ENCODE measurements at places on chromosomes 4 and X.

GRCh38 chr4:7367864-7368277, 66.9 kb downstream of the PSAPL1 start:
- no peak for DNase-seq

- DNase-seq, result no peak
Measured at GRCh38 chr4:155506745-155507144, 130.0 kb upstream of the MAP9 start.

GRCh38 chr4:120520761-120521160, 401.8 kb downstream of the PRDM5 start:
- no peak for DNase-seq

- DNase-seq, result no peak
Measured at GRCh38 chr4:4789462-4789861, 70.0 kb upstream of the MSX1 start.

DNA sequence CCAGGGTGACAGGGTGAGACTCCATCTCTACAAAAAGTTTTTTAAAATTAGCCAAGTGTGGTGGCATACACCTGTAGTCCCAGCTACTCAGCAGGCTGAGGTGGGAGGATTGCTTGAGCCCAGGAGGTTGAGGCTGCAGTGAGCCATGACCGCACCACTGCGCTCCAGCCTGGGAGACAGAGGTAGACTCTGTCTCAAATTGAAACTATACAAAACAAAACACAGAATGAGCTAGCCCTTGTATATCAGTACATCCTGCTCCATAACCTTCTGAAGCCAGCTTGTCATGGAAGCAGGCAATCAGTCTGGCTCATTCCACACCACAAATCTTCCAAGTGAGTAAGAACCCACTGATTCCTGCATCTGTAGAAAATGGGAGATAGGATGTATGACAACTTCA, 49.0 kb downstream of the CD99L2 start:
- DNase-seq, result no peak

DNA sequence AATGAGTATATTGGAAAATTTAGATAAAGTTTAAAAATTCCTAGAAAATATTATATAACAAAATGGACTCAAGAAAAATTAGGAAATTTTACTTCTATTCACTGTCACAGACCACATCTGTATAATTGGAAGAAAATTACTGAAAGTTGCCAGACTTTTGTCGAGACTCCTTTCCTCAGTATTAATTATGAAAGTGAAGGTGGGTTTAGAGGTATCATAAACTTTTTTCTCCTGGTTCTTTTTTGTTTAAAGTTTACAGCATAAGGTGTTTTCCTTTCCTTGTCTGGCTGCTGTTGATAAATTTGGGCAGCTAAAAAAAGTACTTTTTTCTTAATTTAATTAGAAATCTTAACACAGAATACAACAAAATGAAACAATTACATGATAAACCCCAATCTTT, 6.7 kb upstream of the TEX13D start:
- DNase-seq, result no peak

GRCh38 chrX:153953342-153953830, 8.9 kb upstream of the RENBP start:
- peak; percentile 29 for DNase-seq

GRCh38 chr4:2177443-2178093, 64.4 kb downstream of the HAUS3 start:
- DNase-seq, result no peak

GRCh38 chrX:139766545-139766983, 58.6 kb upstream of the MCF2 start:
- no peak for DNase-seq

DNA sequence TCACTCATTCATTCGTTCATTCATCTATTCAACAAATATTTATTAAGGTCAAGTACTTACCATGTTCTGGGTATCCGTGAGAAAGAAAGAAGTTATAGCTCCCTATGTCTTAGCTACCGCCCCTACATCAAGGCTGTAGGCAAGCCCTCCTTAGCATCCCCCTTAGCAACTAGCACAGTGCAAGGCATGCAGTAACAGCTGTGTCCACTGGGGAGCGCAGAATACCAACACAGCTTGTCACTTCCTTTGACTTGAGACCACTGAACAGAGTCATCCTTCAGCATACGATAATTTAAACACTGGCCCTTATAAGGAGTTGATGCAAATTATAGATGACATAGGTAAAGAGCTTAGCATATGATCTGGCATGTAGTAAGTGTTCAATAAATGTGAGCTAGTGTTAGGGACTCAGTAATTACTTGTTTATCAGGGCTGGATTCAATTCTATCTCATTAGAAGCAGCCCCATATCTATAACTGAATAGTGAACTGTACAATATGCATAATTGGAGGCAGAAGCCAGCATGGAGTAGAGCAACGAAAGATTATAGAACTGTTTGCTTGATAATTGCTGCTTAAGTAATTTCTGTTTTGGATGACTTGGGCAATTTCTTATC, 8.7 kb downstream of the KIAA1210 start:
- peak; percentile 47 for DNase-seq

DNA sequence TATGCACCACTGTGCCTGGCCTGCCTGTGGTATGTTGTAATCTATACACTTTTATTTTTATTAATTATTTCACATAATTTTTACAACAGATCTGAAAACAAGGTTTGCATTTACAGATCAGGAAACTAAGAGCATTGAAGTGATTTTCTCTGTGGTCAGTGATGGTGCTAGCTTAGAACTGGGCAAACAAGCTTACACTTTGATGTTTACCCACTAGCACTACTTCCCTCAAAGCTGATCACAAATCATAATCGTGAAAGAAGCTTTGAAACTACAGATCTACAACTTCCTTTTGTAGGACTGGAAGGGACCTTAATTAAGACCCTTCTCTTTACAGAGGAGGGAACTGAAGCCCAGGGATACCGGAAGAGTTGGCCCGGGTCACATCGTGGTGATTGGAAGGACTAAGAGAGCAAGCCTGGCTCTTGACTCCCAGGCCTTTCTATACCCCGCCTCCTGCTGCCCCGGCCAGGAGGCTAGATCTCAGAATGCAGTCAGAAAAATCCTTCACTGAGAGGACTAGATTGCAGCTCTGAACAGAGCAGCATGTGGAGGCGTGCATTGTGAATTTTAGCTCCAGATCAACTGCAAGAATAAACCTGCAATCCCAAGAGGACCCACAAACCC, 93.7 kb upstream of the ZNF827 start:
- DNase-seq, result no peak

- no peak for DNase-seq
Measured at GRCh38 chrX:20519826-20520225, 253.1 kb upstream of the RPS6KA3 start.

DNA sequence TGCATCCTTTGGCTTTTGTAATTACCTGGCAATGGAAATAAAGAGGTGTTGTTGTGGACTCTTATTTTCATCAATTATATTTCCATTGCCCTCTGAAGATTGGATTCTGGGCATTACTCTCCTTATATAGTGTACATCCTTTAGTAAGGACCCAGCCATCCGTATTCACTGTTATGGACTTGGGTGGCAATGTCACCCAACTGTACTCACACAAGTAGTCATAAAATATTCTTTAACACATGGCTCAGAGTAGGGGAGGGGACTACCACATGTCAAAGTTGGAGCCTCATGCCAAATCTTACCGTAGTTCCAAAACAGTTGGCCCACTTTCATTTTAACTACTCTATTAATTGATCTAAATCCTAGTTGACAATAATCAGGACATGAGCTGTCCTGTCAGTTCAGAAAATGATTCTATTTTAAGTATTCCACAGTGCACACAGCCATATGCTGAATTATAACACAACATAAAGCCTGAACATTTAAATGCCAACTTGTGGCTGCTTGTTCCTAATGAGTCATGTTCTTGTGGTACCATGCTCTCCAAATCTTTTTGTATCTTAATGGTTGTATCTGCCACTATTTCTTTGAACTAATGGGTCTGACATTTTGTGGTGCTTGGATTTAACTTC, 4.9 kb downstream of the FRAS1 start:
- no peak for DNase-seq

DNA sequence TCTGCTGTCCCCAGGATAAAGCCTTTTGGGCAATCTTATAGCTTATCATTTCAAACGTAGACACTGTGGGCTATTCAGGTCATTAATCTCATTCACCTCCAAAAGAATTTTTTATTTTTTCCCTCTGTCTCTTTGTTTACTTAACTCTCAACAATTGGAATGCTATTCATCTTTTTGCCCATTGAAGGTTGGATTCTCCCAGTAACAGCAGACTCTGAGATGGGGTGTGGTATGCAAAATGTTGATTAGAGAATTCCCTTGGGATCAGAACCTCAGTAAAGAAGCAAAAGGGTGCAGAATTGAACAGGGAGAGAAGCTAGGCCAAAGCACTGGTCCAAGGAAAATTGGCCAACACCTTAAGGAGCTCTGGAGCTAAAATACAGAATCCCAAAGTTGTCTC, 60.4 kb downstream of the CAMK2D start:
- DNase-seq, result no peak

DNA sequence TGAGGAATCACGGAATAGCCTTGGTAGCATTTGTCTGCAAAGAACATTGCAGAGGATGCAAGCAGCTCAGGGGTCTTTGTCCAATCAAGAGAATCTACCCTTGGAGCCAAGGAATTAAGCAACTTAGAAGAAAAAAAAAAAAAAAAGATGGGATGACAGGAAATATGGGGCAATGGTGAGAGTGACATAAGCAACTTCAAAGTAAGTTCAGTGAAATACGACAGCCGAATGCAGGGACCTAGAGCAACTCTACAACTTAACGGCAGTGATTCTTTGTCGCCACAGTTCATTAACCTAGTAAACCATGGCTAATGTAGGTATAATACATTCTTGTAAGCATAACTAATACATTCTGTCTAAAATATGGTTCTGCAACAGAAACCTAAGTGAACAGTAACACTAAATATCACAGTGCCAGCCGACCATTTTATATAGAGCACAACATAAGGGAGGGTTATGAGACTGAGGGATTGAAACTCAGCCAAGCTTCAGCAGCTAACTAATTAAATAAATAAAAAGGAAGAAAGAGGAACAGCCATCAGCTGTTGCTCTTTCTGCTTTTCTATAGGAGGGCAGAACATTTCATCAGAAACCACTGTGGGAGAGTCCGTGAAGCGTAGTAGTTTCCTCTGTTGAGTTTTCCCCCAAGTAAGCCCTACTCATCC, 74.7 kb downstream of the PPARGC1A start:
- DNase-seq, result no peak

DNA sequence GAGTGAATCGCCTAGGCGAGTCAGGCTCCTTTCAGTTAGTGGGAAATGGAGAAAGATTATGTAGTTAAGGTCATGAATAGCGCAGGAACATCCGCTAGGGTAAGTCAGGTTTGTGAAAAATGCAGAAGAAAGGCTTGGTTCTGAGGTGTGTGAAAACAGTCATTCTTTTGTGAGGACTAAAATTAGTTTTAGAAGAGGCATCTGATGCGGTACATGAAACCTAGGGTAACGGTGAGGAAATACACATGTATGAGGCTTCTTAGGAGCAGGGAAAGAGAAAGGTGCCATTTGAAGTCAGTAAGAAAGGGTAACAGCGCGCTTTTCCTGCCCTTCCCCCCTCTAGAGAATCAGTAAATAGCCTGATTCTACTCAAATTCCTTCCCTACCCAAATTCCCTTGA, 570 bp upstream of the RNF128 start:
- DNase-seq, result no peak

DNA sequence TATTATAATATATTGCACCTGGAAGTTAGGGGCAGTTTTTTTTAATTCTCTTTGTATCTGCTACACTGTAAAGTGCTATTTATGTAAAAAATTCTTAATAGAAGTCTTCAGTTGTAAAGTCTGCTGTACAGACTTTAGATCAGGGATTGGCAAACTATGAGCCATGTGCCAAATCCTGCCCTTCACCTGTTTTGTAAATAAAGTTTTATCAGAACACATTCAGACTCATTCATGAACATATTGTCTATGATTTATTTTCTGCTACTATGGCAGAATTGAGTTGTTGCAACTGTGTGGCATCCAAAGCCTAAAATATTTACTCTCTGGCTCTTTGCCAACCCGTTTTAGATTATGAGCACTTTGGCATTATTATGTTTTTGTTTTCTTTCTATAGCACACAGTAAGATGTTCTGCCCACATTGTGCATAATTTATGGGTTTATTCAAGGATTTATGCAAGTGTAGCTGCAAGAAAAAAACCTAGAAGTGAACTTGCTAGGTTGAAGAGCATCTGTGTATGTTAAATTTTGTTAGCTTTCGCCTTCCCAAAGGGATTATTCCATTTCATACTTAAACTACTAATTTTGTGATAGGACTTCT, 56.9 kb downstream of the CLCN3 start:
- DNase-seq, result no peak

- peak; percentile 67 for DNase-seq
Measured at GRCh38 chr4:123835831-123836590, 439.4 kb downstream of the SPRY1 start.

- no peak for DNase-seq
Measured at GRCh38 chrX:109773374-109773773, 40.3 kb upstream of the ACSL4 start.

DNA sequence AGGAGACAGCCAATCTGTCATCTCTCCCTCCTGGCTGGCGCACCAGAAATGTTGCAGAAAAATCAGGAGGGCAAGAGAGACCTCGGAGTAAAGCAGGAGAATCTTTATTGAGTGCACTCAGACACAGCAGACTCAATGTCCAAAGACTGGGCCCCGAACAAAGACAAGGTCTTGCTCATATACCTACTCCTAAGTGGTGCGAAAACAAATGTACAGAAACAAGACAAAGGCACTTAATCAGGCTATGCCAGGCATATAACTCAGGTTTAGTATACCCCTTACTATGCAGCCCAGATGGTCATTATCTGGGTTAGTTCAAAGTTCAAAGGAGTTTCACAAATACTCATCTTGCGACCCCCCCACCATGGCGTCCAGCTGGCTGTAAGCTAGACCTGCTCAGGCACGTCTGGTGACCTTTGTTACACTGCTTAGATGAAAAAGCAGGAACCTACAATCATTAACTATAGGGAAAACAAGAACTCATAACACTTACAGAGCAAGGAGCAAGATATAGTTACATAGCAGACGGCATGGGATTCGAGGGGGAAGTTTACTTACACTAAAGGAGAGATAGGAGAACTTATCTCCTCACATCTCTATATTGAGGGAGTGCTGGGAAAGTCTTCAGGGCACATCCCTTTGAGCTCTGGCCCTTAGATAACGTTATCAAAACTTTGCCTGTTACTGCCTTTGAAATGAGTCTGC, 27.5 kb downstream of the SULT1E1 start:
- DNase-seq, result no peak

GRCh38 chr4:10011885-10012284, 9.4 kb downstream of the SLC2A9 start:
- no peak for DNase-seq

DNA sequence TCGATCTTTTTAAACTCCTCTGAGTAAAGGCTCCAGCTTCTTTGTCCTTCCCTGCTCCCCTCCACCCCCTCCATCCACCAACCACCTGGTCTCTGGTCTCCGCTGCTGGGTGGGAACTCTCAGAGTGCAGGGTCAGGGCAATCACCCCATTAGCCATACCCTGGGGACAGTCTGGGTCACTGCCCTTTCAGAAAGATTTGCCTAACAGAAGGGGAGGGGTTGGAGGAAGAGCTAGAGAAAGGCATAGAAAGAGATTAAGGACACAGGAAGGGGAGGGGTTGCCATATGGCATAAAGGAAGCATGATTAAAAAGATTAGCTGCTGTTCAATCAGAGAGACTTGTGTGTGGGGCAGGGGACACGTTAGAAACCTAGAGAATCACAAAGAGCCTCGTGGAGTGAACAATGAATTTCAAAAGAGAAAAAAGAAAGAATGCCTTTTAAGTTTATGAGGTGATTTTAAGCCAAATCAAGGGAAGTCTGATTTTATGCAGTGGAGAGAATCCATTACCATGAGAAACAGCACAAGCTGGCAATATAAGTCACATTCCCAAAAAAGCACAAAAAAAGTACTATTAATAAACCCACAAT, 115.5 kb upstream of the ACSL4 start:
- DNase-seq, result no peak

All from skin of body (tissue), 3 donors.